ENCODE measurements at places on chromosomes 5 and 9.

- DNase-seq: no peak
Observed at GRCh38 chr9:113482991-113483675, 19.6 kb downstream of the RGS3 start.

DNA sequence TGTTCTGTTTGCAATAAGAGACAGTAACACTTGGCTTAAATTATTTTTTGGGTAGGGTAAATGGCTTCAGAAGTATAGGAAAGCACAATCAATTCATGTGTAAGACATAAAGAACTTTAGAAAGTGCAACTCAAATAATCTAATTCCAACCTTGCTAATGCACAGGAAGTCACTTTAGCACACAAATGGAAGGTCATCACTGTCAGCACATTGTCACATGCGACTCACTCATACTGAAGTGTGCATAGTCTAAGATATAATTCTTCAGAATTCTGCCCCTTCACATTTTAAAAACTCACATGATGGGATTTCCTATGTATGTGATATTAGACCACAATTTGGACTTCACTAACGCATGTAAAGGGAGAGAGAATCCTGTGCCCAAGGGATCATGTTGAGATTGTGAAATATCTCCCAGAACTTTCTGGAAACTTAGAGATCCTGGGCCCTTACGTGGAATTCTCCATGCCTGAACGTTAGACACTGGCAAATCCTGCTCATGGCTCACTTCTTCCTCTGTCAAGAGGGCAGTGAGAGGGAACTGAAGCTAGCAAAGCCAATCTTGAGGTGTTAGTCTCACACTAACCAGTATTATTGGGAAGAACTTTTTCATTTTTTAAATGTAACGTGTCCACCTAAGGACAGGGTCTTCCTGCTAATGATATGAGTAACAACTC is 403.2 kb upstream of the PTGER4 start:
- peak; percentile 31 for DNase-seq

DNA sequence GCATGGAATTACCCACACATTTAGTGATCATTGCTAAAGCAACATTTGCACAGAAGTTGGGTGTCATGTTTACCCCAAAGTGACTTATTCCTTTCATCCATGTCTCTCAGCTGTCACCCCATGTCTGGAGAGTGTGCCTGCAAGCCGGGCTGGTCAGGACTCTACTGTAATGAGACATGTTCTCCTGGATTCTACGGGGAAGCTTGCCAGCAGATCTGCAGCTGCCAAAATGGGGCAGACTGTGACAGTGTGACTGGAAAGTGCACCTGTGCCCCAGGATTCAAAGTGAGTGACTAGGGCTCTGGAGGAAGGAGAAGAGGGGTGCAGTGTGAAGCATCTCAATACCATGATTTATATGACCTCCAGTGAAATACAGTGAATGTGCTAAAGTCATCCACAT is 99.9 kb upstream of the PRRC1 start:
- DNase-seq: no peak

DNA sequence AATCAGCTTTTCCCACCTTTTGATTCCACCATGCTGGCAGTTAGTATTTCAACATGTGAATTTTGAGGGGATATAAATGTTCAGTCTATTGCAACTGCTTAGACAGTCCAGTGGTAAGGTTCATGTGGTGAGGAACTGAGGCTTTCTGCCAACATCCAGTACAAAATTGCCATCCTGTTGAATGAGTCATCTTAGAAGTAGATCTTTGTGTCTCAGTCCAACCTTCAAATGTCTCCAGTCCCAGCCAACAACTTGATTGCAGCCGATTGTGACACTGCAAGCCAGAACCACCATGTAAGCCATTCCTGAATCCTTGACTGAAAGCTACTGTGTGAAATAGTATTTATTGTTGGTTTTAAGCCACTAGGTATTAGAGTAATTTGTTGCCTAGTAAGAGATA is 331.5 kb upstream of the GRIN3A start:
- no peak for DNase-seq

DNA sequence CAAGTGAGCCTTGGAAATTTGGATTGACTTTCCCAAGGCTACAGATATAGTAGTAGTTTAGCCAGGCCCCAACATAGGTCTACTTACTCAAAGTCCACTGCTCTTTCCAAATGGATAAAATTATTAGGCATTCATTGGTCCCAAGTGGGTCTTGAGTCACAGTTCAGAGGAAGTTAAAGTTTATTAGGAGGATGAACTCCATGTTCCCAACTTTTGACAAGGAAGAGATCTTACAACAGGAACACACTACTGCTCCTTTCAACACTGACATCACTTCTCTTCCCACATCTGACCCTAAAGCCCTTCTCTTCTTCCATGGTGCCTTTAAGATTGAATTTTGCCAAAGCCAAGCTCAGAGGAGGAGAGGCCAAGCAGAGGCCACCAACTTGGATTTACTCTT is 234.5 kb upstream of the TRIM32 start:
- DNase-seq: no peak

DNA sequence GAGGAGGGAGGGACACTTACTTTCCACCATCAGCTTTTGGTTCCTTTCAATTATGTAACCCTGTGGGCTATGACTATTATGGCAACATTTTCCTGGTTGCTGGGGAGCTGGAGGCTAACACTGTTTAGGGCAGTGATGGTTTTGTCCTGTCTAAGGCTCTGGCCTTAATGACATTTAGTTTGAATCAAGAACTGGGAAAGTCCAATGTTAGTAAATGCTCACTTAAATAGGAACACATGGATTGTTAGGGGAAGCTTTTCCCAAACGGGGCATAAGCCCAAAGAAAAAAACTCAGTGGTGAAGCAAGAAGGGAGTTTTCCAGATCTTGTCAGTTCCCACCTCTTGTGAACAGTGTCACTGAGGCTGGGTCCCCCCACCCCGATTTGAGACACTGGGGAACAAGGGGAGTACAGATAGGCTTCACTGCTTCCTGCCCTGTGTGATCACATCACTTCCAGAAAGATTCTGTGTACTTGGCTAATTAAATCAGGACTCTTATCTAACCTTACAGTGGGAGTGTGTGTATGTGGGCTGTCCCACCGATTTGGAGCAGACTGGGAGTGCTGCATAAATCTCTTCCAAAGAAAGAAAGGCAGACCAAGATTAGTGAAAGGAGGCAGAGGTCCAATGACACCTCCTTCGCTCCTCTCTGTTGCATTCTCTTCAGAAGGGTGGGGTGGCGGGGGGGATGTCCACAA is 206.4 kb downstream of the PTTG1 start:
- DNase-seq: no peak

GRCh38 chr9:134061688-134062371 is 6.0 kb downstream of the BRD3 start:
- peak; percentile 4 for DNase-seq

GRCh38 chr9:114696814-114697544 is 15.0 kb upstream of the TEX48 start:
- DNase-seq: peak; percentile 89

GRCh38 chr9:23322392-23322791 is 503.6 kb downstream of the ELAVL2 start:
- DNase-seq: no peak

DNA sequence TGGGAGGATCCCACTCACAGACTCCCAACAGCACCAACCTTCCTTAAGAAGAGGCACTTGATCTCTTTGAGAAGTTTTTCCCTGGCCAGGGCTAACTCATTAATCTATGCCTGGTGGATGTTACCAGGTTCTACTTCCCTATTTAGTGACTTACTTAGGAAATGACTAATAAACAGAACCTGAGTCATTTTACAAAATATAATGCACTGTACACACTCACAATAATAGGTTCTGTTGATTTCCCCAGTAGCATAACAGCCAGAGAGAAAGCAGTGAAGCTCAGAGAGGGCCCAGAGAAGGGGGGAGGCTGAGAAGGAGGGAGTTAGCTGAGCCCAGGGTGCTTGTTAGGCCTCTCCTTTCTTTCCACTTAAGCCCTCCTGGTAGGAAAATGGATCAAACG is 27.1 kb downstream of the FRMD3 start:
- DNase-seq: peak; percentile 6

DNA sequence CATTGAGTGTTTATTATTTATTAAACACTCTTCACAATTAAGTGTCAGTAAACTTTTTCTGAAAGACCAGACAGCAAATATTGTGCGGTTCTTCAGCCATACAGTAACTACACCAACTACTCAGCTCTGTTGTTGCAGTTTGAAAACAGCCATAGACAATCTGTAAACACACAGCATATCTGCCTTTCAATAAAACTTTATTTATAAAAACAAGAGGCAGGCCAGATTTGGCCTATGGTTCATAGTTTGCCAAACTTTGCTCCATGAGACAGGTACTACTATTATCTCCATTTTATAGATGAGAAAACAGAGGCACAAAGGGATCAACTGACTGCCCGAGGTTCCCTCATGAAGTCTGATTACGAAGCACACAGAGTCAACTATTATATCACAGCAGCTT is 11.5 kb downstream of the ADAMTS12 start:
- no peak for DNase-seq

- DNase-seq: no peak
Observed at GRCh38 chr9:14434158-14434504, 120.2 kb upstream of the NFIB start.

DNA sequence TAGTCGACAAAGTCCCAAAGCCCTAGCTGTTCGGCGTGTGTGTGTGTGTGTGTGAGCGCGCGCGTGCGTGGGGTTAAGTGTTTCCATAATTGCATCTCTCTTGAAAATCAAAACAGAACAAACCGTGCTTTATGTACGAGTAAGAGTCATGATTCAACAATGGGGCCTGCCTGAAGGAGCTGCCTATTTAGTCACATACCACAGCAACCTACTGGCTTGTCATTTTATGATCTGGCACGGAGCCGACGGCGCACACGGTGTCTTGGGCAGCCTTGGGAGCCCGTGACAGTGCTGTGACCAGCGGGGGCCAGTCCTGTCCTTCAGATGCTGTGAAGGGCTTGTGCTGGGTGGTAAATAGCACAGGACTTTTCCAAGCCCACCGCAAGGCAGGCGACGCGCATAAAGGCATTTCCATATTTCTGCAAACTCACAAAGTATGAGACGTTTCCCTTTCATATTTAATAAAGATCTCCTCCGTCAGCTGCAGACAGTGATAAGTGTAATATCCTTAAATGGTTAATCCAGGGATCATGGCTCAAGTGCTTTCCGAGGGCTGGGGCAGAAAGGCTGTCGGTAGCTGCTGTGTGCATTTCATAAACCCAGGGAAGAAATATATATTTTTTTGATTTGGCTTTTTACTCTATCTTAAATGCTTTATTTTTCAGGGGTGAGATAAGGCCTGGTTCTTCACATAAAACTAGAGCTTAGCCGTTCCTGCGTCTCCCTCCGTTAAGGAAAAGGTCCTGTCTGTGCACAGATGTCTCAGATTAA is 270.2 kb upstream of the IRX1 start:
- DNase-seq: no peak

DNA sequence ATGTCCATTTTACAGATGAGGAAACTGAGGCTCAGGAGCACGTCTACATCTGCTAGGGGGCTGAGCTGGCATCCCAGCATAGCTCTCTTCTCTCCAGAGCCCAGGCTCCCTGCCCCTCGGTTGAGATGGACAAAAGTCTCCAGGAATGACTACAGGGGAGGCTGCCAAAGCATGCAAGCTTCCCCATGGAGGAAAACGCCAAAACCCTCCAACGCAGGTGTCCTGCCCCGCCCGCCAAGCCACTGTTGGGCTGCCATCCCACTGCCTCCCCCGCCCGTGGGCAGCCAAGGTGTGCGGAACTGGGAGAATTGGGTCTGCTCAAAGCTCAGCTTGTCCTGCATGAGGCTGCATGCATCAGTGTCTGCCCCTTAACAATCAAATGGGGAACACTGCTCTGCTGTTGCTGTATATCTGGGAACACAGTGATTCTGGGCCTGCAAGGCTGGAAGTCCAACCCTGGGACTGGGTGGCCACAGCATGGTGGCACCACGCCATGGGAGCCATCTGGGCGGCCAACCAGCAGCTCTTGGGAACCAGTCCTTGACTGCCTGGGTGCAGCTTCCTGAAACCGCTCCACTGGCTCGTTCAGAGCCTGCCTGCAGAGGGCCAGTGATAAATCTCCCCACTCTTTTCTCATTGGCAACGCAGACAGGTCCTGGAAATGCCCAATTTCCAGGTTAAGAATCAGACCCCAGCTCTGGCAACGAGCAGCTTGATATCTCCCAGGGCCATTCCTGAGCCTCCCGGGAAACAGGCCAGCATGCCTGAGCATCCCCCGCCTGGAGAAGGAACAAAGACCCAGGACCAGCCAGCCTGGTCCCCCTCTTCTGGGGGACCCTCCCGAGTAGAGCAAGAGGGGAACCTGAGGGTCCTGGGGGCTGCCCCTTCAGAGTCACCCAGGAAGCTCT is 3.5 kb downstream of the RALGDS start:
- DNase-seq: no peak

DNA sequence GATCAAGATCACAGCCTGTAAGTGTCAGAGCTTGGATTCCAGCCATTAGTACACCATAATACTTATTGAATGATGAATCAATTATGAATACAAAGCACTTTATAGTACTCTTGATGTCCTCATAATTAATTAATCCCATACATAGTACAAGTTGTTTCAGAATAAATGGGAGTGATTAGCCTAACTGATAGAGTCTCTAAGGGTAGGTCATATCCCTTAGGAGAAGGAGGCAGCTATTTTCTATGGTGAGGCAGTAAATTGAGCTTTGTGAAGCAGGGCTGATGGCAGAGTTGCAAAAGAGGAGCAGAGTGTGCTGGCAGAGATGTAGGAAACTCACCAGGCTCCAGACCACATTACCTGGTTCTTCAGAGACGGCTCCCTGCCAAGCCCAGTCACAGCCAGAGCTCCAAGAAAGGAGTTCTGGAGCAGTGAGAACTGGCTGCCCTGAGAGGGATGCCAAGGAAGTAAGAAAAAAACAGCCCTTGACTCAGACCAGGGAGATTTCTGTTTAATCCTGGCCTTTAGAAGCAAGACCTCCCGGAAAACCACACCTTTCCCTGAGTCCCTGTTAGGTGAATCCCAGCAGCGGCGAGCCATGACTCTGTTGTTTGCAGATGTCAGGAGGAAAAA is 112.9 kb downstream of the SH3TC2 start:
- no peak for DNase-seq

DNA sequence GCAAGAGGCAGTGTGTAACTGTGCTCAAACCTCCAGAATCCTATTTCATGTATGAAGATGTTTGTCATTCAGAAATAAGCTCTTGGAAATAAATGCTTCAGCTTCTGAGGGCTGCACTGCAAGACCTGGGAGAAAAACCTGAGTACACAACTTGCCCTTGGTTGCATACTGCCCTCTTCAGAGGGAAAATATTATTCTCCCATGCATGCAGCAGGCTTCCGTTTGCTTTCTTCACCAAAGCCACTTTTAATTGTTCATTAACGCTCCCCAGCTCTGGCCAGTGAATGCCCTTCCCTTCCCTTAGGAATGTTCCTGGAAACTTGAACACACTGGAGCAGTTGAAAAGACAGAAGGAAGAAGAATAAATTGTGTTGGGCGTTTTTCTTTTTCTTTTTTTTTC is 2.5 kb upstream of the WHRN start:
- DNase-seq: peak; percentile 27
